Endothelial cell (in vitro differentiated cells): ENCODE measurements at places on chromosomes 1 and 21. TPM values are rescaled to one million over a fixed set of nuclear protein-coding genes. Genes with fewer than 3 reads are reported as not detected.

GRCh38 chr21:45889961-45890360, 91.6 kb upstream of the COL6A1 start:
- no peak overlapping the region for H3K27ac ChIP-seq
- H3K27me3 ChIP-seq = peaks cover 6% of the 10 kb centered on the region
- H3K36me3 ChIP-seq = peaks cover 3% of the 10 kb centered on the region
- no peak overlapping the region for H3K4me3 ChIP-seq

DNA sequence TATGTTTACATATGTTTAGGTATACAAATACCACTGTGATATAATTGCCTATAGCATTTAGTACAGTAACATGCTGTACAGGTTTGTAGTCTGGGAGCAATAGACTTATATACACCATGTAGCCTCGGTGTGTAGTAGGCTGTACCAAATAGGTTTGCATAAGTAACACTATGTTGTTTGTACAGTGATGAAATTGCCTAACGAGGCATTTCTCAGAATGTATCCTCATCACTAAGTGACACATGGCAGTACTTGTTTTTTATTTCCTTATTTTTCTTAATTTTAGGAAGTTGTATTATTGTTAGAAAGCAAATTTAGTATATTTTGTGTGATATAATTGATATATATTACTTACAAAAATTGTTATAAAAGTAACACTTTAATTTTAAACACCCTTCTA, 840.9 kb downstream of the LTN1 start:
- DNase-seq = no peak
- no peaks in the 10 kb centered on the region for H3K27me3 ChIP-seq
- no peak overlapping the region for H3K27ac ChIP-seq
- H3K4me1 ChIP-seq = no peaks in the 10 kb centered on the region

The LCE1D gene
- not detected for total RNA-seq

The TMEM54 gene
- total RNA-seq = 0.49 TPM

The PLEKHA6 gene
- total RNA-seq = 3.7 TPM

The NPHS2 gene
- total RNA-seq = not detected

The FBXO2 gene
- total RNA-seq = 1.6 TPM

The SKI gene
- 73.3 TPM for total RNA-seq
